ENCODE measurements at places on chromosomes 4 and X. TPM values are rescaled to one million over a fixed set of nuclear protein-coding genes. Genes with fewer than 3 reads are reported as not detected.

DNA sequence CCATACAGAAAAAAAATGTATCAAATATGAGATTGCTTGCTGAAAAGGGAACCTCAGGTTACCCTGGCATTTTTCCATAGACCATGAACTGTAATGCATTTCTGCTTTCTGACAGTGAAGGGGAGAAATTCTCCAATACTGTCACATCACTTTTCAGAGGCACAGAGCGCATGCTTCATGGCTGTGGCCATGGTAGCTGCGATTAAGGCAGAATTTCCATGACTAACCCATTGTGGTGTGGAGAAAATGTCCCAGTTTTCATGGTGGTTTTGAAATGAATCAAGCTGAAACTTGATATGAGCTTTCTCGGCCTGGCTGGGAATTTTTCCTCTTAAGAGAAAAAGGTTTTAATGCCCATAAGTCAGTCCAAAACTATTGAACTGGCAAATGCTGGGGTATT is 39.5 kb upstream of the MAP3K15 start:
- DNase-seq, result no peak

DNA sequence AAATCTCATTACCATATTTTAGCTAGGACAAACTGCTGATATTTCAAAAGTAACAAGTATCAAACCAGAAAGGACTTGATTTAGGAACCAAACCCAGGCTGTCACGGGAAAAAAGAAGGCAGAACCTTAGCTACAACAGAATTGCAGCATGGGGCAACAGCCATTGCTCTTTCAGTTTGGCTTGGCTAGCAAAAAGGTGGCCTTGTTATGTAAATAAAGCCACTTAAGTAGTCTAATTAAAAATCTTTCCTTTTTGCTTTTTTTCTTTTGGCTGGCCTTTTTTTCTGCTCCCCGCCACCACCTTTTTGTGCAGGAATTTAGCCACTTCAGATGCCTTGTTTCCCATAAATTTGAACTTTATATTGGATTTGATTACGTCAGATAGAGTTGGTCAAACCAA is 235.9 kb downstream of the CPXCR1 start:
- DNase-seq, result no peak

- DNase-seq, result no peak
These were observed 145.1 kb downstream of the RBM47 start for GRCh38 chr4:40484346-40485090.

Gene MAGEB6
- total RNA-seq, result not detected
